Activated CD4-positive, alpha-beta memory T cell treated with anti-CD3 and anti-CD28 coated beads for 36 hours (primary cell): ENCODE measurements at places on chromosomes 5 and 9. TPM values are rescaled to one million over a fixed set of nuclear protein-coding genes. Genes with fewer than 3 reads are reported as not detected.

DNA sequence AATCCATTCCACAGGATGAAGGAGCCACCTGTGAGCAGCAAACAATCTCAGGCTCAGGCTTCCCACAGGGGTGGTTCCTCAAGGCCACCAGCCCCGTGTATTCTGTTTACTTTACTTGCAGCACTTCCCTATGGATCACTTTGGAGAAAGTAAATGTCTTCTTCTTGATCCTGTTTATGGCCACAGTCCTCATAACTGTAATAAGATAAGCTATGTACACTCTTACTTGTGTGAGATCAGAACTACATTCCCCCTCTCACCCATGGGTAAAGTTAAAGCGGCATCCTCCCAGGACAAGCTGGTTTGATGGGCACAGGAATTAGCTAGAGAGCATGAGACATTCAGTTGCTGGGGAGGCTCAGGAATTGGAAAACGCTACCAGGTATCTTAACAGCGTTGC is 86.1 kb downstream of the TMEM215 start:
- H3K4me3 ChIP-seq = no peak overlapping the region
- no peak overlapping the region for H3K27ac ChIP-seq
- H3K36me3 ChIP-seq = no peaks in the 10 kb centered on the region
- no peak for DNase-seq
- H3K4me1 ChIP-seq = no peaks in the 10 kb centered on the region

The PRRX2 gene
- total RNA-seq = 0.58 TPM

GRCh38 chr9:78682216-78682615 is 385.3 kb downstream of the PSAT1 start:
- H3K4me1 ChIP-seq = no peaks in the 10 kb centered on the region
- no peak overlapping the region for H3K4me3 ChIP-seq
- no peak for DNase-seq
- no peak overlapping the region for H3K27ac ChIP-seq
- H3K27me3 ChIP-seq = no peaks in the 10 kb centered on the region

GRCh38 chr5:32210151-32210550 is 36.0 kb upstream of the GOLPH3 start:
- DNase-seq = peak; percentile 48
- H3K4me1 ChIP-seq = peaks cover 21% of the 10 kb centered on the region
- peak overlapping the region; percentile 96 for H3K27ac ChIP-seq
- no peaks in the 10 kb centered on the region for H3K27me3 ChIP-seq

The GFI1B gene
- not detected for total RNA-seq

The TXNDC8 gene
- not detected for total RNA-seq

DNA sequence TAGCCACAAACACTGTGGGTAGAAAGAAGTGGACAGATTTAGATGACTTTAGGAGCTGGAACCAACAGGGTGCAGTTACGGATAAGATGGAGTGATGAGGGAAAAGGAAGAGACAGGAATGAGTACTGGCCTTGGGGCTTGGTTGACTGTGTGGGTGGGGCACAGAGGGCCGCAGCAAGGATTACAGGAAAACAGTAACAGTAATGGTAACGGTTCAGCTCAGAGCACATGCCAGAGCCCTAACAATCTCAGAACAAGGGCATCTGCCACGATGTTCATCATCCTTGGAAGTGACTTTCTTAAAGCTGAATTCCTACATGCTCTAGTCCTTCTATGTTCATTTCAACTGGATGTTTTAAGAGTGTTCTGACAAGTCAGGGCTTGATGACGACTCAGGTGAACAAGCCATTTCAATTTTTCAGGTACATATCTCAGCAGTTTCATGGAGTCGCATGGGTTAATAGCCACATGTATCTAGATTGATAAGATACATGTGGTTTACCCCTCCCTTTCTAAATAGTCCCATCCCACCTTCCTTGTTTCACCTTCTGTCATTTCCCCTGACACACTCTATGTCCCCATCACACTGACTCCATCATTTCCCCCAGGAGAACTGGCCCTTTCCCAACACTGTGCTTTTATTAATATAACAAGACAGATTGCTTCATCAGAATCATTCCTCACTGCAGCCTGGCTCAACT is 65.0 kb downstream of the CEMIP2 start:
- peak overlapping the region; percentile 0 for H3K27ac ChIP-seq
- no peak overlapping the region for H3K4me3 ChIP-seq
- H3K4me1 ChIP-seq = peaks cover 2% of the 10 kb centered on the region
- peaks cover 47% of the 10 kb centered on the region for H3K36me3 ChIP-seq
- no peak for DNase-seq

DNA sequence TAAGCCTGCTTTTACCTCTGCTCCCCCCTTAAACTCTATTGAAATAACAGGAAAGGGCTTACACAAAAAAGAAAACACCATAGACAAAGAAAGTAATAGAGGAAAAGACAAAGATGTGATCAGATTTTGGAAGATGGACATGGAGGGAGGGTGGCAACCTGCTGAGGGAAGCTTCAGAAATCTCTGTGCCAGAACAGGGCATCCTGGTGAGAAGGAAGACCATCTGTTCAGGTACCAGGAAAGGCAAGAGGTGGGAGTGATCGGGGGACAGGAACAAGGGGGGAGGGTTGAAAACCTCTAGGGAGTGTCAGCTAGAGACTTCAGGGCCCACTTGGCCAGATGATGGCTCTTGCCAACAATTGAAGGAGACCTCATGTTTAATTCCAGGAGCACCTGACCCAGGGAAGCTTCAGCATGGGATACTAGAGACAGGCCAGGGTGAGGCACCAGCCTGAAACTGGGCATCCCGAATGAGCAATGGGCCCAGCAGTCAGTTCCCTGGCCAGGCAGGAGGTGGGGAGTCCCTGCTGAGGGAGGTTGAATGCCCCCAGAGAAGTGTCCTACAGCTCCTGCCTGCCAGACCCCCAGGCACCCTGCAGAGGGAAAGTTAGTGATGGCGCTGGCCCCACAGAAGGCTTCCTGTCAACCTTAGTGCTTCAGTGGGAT is 8.2 kb downstream of the SQSTM1 start:
- H3K4me3 ChIP-seq = no peak overlapping the region
- H3K4me1 ChIP-seq = peaks cover 21% of the 10 kb centered on the region
- no peaks in the 10 kb centered on the region for H3K27me3 ChIP-seq
- no peak for DNase-seq

The FBP2 gene
- not detected for total RNA-seq

DNA sequence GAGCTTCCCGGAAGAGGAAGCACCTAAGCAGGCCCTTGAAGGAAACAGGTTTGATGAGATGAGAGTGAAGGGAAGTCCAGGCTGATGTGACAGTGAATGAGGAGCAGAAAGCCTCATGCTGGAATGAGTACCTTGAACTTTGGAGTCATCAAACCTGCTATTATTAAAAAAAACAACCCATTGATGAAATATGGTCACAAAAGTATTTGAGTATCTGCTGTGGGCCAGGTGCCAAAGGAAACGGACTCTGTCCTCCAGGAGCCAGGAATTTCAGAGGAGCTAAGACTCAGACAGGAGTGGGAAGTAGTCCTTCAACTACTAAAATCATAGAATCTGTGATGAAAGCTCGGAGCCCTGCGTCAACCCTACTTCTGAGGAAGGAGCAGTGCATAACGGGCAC is 11.9 kb downstream of the HAND1 start:
- peaks cover 23% of the 10 kb centered on the region for H3K27me3 ChIP-seq
- H3K4me3 ChIP-seq = no peak overlapping the region
- DNase-seq = no peak
- H3K4me1 ChIP-seq = peaks cover 4% of the 10 kb centered on the region

GRCh38 chr9:33619666-33620404 is 95.8 kb downstream of the ANKRD18B start:
- no peak overlapping the region for H3K27ac ChIP-seq
- H3K4me3 ChIP-seq = no peak overlapping the region
- no peaks in the 10 kb centered on the region for H3K36me3 ChIP-seq

The TMEM171 gene
- total RNA-seq = not detected

The ROPN1L gene
- not detected for total RNA-seq

- no peak within 1 kb of the TSS for H3K27ac ChIP-seq
- peaks cover 46% of the 10 kb centered on the region for H3K27me3 ChIP-seq
- peaks cover 29% of the 10 kb centered on the region for H3K4me1 ChIP-seq
- peak within 1 kb of the TSS; percentile 59 for H3K4me3 ChIP-seq
- no peaks in the 10 kb centered on the region for H3K36me3 ChIP-seq
Measured at GRCh38 chr9:88991066-88992034, at the start of gene S1PR3. S1PR3 (plus strand) TSS chr9:88991468; CDS start chr9:89001201, 9,733 bp downstream.

DNA sequence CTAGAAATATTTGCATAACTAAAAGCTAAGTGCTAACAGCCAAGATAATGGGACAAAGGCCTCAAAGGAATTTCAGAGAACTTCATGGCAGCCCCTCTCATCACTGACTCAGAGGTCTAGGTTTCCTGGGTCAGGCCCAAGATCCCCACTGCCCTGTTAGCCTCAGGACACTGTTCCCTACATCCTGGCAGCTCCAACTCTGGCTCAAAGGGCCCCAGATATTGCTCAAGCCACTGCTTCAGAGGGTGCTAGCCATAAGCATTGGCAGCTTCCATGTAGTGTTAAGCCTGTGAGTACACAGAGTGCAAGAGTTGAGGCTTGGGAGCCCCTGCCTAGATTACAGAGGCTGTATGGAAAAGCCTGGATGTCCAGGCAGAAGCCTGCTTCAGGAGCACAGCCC is 998.1 kb downstream of the TLE1 start:
- H3K4me3 ChIP-seq = no peak overlapping the region
- DNase-seq = no peak

The FAM120AOS gene
- 35.4 TPM for total RNA-seq

- H3K27ac ChIP-seq = no peak overlapping the region
- DNase-seq = no peak
- no peak overlapping the region for H3K4me3 ChIP-seq
- H3K27me3 ChIP-seq = peaks cover 2% of the 10 kb centered on the region
Measured at GRCh38 chr5:175347027-175347426, 97.0 kb downstream of the DRD1 start.

DNA sequence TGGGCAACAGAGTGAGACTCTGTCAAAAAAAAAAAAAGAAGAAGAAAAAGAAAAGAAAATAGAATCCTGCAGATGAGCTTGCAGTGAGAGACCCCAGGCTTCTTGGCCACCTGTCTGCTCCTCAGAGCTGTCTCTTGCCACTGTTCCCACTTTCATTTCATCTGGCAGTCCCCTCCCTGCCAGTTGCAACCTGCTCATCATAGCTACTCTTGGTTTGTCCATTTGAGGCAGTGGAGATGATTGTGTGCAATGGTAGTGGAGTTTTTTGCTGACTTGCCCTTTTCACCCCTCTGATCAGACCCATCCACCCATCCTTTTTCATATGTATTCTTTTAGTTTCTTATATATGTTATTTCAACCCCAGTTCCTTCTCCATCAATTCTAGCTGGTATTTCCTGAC is 28.7 kb downstream of the ANKRD33B start:
- no peak overlapping the region for H3K4me3 ChIP-seq
- H3K27me3 ChIP-seq = no peaks in the 10 kb centered on the region
- peaks cover 44% of the 10 kb centered on the region for H3K4me1 ChIP-seq
- H3K36me3 ChIP-seq = peaks cover 5% of the 10 kb centered on the region
- no peak overlapping the region for H3K27ac ChIP-seq
- DNase-seq = no peak

The GOLPH3 gene
- 65.6 TPM for total RNA-seq

The TRPM3 gene
- not detected for total RNA-seq

The DMRT3 gene
- not detected for total RNA-seq

DNA sequence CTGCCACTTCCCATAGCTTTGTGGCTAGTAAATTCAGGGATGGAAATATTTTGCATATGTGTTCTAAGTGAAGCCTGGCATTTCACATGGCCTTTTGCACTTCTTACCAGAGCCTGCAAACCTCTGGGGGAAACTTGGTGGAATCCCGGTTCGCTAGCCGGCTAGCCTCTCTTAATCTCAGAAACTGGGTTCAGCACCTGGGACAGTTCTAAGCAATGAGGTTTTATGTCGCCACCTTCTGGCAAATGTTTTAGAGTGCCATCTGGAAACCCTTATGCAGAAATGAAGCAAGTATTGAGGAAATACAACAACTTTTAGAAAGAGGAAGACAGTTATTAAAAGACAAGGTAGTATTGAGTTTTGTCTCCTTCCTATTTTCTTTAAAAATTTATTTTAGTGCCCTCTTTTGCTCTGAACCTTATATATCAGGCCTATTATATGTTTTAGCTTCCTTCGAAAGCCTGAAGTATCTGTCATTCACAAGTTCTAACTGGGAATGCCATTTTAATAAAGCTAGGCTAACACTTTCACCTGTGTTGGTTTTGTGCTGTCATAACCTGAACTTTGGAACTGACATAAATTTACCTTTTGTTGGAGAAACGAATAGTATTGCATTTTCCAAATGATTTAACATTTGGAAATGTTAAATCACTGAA is 963 bp upstream of the HTR1A start:
- DNase-seq = peak; percentile 21
- H3K36me3 ChIP-seq = peaks cover 7% of the 10 kb centered on the region
- H3K27ac ChIP-seq = no peak overlapping the region
- H3K27me3 ChIP-seq = peaks cover 25% of the 10 kb centered on the region
- no peak overlapping the region for H3K4me3 ChIP-seq

DNA sequence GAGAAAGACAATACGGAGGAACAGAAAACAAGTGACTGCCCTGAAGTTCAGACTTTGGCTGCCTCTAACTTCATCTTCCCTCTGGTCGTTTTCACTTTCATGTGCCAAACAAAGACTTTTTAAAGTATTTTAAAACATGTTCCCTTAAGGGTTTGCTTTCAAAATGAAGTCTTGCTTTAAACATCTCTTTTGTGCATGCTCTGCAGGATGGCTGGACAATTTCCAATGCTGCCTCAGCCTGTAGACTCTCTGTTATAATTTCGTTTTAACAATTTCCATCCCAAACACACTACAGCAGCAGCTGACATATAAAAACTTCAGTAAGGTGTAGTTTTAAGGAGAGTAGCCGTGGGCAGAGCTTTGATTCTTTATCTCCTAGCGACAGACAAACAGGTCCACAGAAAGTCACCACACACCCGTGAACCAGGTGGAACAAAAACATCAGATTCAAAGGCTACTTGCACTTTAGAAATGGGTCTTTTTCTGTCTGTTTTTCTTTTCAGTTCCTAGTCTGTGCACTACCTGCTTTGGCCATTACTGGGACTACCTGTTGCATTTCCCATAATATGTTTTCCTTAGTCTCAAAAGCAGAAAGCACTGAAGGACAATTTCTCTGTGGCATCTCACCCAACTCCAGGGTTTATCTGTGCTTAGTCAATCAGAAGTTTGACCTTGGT is 308.9 kb downstream of the DTWD2 start:
- H3K4me1 ChIP-seq = no peaks in the 10 kb centered on the region
- H3K36me3 ChIP-seq = no peaks in the 10 kb centered on the region
- no peak overlapping the region for H3K4me3 ChIP-seq
- H3K27me3 ChIP-seq = no peaks in the 10 kb centered on the region
- DNase-seq = no peak
- H3K27ac ChIP-seq = no peak overlapping the region

DNA sequence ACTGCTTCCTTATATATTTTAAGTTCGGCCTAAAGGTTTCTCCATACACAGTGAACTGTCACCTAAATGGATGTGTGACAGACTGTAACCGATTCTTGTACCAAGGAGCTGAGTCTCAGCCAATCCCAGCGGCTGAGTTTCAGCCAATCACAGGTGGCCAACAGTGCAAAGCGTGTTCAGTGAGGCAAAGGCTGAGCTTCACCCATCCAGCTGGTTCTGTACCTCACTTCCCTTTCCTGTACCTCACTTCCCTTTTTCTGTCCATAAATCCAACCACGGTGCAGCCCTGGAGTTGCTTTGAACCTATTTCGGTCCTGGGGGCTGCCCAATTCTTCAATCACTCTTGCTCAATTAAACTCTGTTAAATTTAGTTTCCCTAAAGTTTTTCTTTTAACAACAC is 15.7 kb upstream of the TBC1D9B start:
- DNase-seq = no peak
- no peak overlapping the region for H3K4me3 ChIP-seq
- H3K27me3 ChIP-seq = no peaks in the 10 kb centered on the region
- H3K36me3 ChIP-seq = no peaks in the 10 kb centered on the region
- H3K4me1 ChIP-seq = no peaks in the 10 kb centered on the region
- no peak overlapping the region for H3K27ac ChIP-seq
